ENCODE measurements at places on chromosomes 2 and 18.

DNA sequence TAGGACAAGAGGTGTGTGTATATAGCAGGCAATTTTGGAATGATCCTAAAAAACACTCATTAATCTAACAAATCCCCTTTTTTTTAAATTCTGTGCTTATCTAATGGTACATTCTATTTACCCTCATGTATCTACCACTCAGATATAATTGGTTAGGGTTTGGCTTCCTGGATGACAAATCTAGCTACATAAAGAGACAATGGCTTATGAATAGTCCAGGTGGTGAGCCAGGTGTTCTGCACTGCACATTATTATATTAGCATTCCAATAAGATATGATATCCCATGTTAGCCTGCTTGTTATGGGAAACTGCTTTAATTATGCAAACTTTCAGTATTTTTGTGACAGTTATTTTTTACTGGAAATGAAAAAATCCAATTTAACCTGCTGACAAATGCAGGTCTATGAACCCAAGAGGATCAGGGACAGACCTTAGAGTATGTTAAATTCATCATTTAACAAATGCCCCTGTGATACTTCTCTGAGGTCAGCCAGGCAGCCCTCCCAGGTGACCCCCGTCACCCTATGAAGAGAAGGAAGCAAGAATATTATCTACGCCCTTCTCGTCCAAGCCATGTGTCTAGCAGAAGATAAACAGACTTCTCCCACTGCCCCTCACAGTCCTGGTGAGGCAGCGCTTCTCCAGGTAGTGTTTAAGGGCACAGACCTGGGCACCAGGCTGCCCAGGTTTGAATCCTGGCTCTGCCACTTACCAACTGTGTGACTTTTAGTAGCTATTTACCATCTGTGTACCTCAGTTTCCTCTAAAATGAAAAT is 83.0 kb downstream of the ADD2 start:
- no peak for DNase-seq

- DNase-seq: no peak
These were observed 184.2 kb downstream of the ZNF521 start for GRCh38 chr18:25167612-25168410.

- DNase-seq: no peak
These were observed 167.9 kb downstream of the PAX3 start for GRCh38 chr2:222130855-222131254.

DNA sequence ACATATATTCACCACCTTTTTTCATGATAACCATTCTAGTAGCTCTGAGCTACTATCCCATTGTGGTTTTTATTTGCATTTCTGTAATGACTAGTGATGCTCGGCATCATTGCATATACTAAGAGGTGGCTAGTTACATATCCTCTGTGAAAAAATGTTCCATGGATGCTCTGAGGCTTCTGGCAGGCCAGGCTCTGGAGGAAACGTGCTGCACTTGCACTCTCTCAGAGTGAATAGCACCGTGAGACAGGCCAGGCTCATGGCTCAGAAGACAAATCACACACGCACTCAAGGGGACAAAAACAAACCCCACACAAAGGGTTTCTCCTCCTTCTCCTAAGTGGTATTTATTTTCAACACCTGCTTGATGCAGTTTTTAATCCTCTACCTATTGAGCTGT is 1085.3 kb upstream of the CNTNAP5 start:
- no peak for DNase-seq

DNA sequence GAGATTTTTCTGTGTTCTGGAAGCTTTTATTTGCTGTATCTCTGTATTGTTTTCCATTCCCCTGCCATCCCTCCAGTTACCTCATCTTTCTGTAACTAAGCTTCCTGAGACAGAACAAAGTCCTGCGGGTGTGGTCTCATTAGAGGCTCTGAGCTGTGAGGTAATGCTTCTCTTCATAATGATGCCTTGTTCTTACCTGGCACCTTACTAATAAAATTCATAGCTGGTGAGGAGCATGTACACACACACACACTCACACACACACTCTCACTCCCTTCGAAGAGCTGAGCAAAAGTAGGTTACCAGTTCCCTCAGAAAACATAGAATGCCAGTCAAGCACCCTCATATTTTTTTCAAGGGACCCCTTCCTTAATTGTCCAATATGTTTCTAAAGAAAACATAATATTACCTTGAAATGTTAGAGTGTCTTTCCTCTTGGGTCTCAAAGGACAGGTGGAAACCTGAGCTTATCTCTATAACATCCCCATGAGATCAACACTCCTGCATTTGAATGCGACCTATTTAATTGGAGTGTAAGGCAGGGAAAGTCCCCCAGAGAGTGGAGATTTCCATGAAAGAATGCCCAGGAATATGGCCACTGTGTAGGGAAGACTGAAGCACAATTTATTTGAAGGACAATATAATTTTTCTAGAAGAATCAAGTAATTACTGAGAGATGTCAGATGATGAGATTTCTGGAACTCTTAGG is 161.6 kb upstream of the NCK2 start:
- no peak for DNase-seq

DNA sequence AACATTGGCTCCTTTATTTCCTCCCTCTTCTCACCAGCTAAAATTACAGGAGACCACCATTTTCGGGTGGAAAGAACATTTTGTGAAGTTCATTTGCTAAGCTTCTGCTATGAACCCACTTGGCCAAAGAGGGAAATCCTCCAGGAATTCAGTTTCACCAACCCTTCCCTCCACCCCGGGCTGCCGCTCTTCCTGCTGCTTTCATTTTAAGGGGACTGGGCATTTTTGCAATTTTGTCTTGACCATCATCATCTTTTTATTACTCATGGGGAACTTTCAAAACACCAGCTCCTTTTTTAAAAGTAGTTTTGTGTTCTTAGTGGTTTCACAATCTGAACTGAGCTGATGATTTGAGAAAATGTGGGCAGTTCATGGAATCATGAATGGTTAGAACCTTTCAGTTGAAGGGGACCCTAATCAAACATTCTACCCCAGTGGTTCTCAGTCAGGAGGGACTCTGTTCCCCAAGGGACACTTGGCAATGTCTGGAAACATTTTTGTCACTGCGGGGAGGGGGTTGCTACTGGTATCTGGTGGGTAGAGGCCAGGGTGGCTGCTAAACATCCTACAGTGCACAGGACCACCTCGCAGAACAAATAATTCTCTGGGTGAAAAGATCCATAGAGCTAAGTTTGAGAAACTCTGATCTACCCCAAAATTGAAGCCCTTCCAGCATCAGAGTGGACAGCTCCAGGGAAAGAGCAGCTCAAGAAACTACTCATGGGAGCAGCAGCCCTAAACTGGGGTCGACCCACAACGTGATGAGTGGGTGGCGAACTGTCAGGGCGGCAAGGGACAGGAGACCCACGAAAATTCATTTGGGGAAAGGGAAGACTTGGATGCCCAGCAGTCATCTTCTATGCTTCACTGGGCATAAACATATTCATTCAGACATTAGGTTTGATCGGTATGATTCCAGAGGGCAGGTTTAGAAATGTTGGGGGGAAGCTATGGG is 92.9 kb downstream of the ACKR3 start:
- DNase-seq: no peak
